Activated CD8-positive, alpha-beta T cell treated with anti-CD3 and anti-CD28 coated beads, Interleukin-2, amount 10 ng/mL, durations not matched to agents 7 days and 5 days (primary cell): ENCODE measurements at places on chromosomes 2 and 18. TPM values are rescaled to one million over a fixed set of nuclear protein-coding genes. Genes with fewer than 3 reads are reported as not detected.

Gene CHN1
- 0.11 TPM for total RNA-seq

Gene SPIRE1
- total RNA-seq: 2.5 TPM

Gene TNFAIP6
- not detected for total RNA-seq

Gene CAPN10
- 61.2 TPM for total RNA-seq

Gene KCNE4
- total RNA-seq: not detected

Gene HOXD12
- total RNA-seq: not detected

Gene LONRF2
- 0.05 TPM for total RNA-seq

Gene LBX2
- 0.68 TPM for total RNA-seq

Gene CPO
- not detected for total RNA-seq

Gene AFG3L2
- 40.6 TPM for total RNA-seq

Gene MLPH
- total RNA-seq: not detected

- no peak for DNase-seq
- H3K4me3 ChIP-seq: no peak overlapping the region
- no peaks in the 10 kb centered on the region for H3K36me3 ChIP-seq
- no peaks in the 10 kb centered on the region for H3K4me1 ChIP-seq
- H3K27ac ChIP-seq: no peak overlapping the region
These were observed 106.4 kb upstream of the HNRNPA3 start for GRCh38 chr2:177106212-177106611.

DNA sequence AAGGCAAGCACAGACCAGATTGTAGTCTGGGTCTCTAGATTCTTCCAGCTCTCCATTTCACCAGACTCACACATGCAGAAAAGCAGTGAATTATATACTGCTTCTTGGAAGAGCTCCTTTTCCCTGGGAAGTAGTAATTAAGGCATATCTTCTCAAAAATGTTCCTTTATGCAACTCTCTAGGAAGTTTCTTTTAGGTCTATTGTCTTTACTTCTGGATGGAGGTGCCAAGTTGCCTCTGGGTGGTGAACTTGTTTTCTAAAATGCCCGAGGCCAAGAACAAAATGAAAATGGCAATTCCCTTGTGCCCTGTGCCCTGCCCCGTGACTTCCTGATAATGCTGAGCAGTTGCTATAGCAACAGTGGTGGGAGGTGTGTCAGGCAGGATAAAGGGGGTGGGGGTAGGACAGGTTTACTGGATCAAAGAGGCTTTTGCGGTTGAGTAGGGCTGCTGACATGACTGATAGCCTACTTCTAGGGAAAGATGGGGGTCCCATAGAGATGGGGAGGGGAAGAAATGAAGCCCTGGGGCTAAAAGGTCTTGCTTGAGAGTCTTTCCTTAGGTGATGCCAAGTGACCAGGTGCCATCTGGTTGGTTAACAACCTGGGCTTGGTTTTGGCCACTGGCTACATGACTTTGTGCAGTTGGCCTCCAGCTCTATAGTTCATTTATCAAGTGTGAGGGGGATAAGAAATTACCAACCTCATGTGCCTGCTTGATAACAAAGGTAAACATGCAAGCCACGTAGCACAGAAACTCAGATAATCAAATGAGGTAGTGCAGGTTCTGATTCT lies 11.8 kb downstream of the IGFBP2 start:
- no peaks in the 10 kb centered on the region for H3K27me3 ChIP-seq
- no peak for DNase-seq
- H3K27ac ChIP-seq: peak overlapping the region; percentile 68

DNA sequence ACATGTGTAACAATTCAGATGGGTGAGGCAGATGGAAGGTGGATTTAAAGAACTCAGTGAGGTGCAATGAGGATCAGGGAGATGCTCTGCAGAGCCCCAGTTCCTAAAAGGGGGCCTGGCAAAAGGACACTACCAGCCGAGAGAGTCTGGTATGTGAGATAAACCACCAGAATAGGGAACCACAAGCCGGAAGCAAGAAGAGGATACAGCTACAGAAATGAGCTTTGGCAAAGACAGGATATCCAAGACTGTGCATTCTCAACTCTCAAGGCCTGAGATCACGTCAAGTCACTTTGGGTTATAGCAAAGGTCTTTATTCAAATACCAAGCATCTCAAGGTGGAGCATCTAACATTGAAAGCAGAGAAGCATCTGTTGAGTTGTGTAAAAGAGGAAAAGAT lies 293.5 kb downstream of the ARHGAP15 start:
- H3K36me3 ChIP-seq: peaks cover 22% of the 10 kb centered on the region
- H3K4me1 ChIP-seq: peaks cover 33% of the 10 kb centered on the region
- peak; percentile 51 for DNase-seq
- H3K4me3 ChIP-seq: no peak overlapping the region

GRCh38 chr2:207530160-207531031 lies 634 bp downstream of the CREB1 start:
- peak; percentile 71 for DNase-seq
- peaks cover 52% of the 10 kb centered on the region for H3K4me1 ChIP-seq
- peaks cover 30% of the 10 kb centered on the region for H3K36me3 ChIP-seq
- H3K27ac ChIP-seq: peak overlapping the region; percentile 99
- H3K4me3 ChIP-seq: peak overlapping the region; percentile 90

GRCh38 chr2:98601532-98602132 lies 6.7 kb downstream of the COA5 start:
- DNase-seq: peak; percentile 47
- H3K36me3 ChIP-seq: peaks cover 43% of the 10 kb centered on the region
- no peak overlapping the region for H3K4me3 ChIP-seq

DNA sequence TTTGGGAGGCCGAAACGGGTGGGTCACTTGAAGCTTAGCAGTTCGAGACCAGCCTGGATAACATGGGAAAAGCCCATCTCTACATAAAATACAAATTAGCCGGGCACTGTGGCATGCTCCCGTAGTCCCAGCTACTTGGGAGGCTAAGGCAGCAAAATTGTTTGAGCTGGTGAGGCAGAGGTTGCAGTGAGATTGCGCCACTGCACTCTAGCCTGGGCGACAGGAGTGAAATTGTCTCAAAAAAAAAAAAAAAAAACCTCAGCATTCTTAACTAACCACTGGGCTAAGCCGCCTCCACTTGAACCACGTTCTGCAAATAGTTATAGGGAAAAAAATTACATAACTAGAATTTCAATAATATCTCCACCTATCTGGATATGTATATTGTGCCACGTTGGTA lies 2.3 kb downstream of the FOXI3 start:
- no peak overlapping the region for H3K4me3 ChIP-seq
- H3K4me1 ChIP-seq: peaks cover 8% of the 10 kb centered on the region
- DNase-seq: no peak
- peaks cover 45% of the 10 kb centered on the region for H3K27me3 ChIP-seq
- no peaks in the 10 kb centered on the region for H3K36me3 ChIP-seq

DNA sequence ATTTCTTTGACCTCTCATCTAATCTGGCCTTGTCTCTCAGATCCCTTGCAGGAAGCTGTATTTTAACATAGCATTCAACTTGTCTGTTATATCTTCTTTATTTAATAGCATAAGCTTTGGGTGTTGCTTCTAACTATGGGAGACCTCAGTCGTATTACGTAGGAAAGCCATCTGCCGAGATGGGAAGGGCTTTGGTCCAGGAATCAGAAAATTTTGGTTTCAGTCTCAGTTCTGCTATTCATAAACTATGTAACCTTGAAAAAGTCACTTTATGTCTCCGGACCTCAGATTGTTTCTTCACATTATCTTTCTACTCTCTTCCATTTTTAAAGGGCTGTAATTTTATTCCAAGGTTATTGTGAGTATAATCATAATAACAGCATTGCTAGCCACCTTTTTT lies 297.7 kb downstream of the SATB2 start:
- H3K4me1 ChIP-seq: no peaks in the 10 kb centered on the region
- H3K36me3 ChIP-seq: no peaks in the 10 kb centered on the region
- H3K4me3 ChIP-seq: no peak overlapping the region
- H3K27me3 ChIP-seq: no peaks in the 10 kb centered on the region

- peak overlapping the region; percentile 46 for H3K4me3 ChIP-seq
- peaks cover 5% of the 10 kb centered on the region for H3K36me3 ChIP-seq
- no peaks in the 10 kb centered on the region for H3K27me3 ChIP-seq
- no peak for DNase-seq
- peaks cover 30% of the 10 kb centered on the region for H3K4me1 ChIP-seq
- H3K27ac ChIP-seq: peak overlapping the region; percentile 54
These were observed 86.4 kb downstream of the NCOA1 start for GRCh38 chr2:24577481-24577880.

DNA sequence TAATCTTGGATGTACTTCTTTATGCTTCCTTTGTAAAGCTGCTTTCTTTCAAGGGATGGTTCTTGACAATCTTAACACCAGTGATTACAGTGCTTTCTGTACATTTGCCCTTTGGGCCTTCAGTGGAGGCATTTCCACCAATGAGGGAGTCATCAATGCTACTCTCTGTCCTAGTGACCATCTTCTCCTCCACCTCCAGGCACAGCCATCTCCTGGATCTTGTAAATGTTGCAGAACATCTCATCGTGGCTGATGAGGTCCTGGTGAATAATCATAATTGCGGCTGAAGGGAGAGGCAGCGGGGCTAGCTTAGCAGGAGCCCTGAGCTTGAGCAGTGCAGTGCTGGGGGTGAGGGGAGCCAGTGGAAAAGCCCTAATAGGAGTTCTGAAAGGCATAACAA lies 32.5 kb downstream of the IDH1 start:
- no peak overlapping the region for H3K27ac ChIP-seq
- DNase-seq: no peak
- H3K27me3 ChIP-seq: no peaks in the 10 kb centered on the region
- H3K36me3 ChIP-seq: no peaks in the 10 kb centered on the region
- H3K4me3 ChIP-seq: no peak overlapping the region
- no peaks in the 10 kb centered on the region for H3K4me1 ChIP-seq

- H3K4me1 ChIP-seq: peaks cover 67% of the 10 kb centered on the region
- no peak overlapping the region for H3K4me3 ChIP-seq
- H3K27me3 ChIP-seq: no peaks in the 10 kb centered on the region
- peaks cover 22% of the 10 kb centered on the region for H3K36me3 ChIP-seq
- H3K27ac ChIP-seq: no peak overlapping the region
These were observed 16.7 kb downstream of the ANKRD12 start for GRCh38 chr18:9153256-9153655.

GRCh38 chr2:105409717-105410116 lies 10.9 kb upstream of the FHL2 start:
- no peaks in the 10 kb centered on the region for H3K36me3 ChIP-seq
- H3K27ac ChIP-seq: no peak overlapping the region
- peaks cover 2% of the 10 kb centered on the region for H3K4me1 ChIP-seq

- peaks cover 2% of the 10 kb centered on the region for H3K36me3 ChIP-seq
- peak; percentile 23 for DNase-seq
- H3K4me3 ChIP-seq: no peak overlapping the region
- peaks cover 2% of the 10 kb centered on the region for H3K4me1 ChIP-seq
These were observed 56.0 kb upstream of the RAB6C start for GRCh38 chr2:129923265-129924091.

- no peaks in the 10 kb centered on the region for H3K36me3 ChIP-seq
- H3K27me3 ChIP-seq: no peaks in the 10 kb centered on the region
- H3K4me1 ChIP-seq: no peaks in the 10 kb centered on the region
- no peak overlapping the region for H3K27ac ChIP-seq
These were observed 60.7 kb downstream of the RAB27B start for GRCh38 chr18:54888933-54889332.
